ENCODE measurements at places on chromosomes 3 and 15.

DNA sequence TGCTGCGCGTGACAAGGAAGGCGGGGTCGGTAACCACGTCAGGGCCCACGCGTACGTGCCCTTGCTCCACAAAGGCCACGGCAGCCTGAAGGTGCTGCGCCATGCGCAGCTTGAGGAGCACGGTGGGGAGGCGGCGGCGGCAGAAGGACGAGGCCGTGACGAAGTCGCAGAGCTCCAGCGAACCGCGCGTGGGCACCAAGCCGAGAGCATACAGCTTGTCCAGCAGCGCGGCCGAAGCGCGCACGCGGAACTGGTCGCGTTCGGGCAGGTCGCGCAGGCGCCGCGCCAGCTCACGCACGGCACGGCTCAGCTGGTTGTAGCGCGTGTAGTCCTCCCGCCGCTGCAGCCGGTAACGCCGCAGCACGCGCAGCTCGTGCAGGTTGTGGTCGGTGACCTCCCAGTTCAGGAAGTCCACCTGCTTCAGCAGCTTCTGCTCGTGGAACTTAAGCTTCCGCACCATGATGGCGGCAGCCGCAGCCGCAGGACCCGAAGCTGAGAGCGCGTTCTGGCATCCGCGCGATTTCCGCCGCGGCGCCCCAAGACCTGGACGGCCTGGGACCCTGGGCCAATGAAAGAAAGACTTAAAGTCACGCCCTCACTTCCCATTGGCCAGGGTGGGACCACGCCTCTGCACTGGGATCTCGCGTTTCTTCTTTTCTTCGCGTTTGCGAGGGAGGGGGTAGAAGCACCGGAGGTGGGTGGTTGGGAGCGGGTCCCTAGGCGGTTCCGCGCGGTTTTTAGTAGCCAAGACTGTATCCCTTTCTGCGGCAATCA, at the start of gene IMP3:
Gene IMP3 (minus strand): TSS at position 516 of the 774 bp plus-strand sequence. CDS start 56 bp downstream, at position 460.
- DNase-seq: peak; percentile 90

GRCh38 chr3:185914911-185915629, 22.7 kb downstream of the TRA2B start:
- no peak for DNase-seq

DNA sequence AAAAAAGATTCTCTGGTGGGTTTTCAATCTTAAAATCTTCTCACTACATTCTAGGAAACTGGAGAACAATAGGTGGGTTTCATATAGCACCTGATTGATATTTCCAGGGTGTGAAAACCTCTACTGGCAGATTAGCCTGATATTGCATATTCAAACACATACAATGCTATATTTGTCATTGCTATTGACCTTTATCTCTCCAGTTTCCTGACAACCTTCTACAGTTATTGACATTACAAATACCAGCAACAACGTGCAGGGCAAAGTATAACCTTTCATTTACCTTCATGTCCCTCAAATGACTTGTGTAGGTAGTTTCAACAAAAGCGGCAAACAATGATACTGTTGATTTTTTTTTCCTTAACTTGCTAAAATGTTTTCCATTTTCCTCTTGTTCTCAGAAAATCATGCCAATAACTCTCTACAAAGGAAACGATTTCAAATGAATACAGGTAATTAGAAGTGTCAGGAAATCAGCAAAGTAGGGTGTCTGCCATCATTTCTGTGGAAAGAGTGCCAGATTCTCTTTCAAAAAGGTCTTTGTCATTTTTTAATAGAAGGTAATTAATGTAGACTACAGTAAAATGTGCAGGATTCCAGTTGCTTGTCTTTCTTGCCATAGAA, 72.6 kb upstream of the CDIN1 start:
- DNase-seq: no peak

GRCh38 chr3:36211652-36211999, 168.7 kb upstream of the STAC start:
- no peak for DNase-seq

- no peak for DNase-seq
These were observed 422.2 kb downstream of the GBE1 start for GRCh38 chr3:81339040-81339845.

- no peak for DNase-seq
These were observed 72.6 kb upstream of the RORA start for GRCh38 chr15:61301701-61302100.

DNA sequence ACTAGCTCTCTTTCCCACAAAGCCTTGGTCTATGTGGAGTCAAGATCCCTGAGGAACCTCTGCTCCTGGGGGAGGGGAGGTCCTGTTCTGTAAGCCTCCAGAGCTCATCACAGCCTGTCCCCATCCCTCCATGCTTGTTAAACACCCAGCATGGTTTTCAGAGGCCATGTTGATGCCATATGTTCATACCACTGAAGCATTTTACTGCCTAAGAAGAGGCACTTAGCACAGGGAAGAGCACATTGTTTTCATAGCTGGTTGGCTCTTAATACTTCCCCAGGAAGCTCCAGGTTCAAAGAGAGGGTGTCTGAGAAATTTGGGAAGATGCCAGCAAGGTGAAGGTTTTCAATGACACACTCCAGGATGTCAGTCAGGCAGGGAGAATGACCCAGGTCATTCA, 25.6 kb downstream of the CPNE4 start:
- no peak for DNase-seq

DNA sequence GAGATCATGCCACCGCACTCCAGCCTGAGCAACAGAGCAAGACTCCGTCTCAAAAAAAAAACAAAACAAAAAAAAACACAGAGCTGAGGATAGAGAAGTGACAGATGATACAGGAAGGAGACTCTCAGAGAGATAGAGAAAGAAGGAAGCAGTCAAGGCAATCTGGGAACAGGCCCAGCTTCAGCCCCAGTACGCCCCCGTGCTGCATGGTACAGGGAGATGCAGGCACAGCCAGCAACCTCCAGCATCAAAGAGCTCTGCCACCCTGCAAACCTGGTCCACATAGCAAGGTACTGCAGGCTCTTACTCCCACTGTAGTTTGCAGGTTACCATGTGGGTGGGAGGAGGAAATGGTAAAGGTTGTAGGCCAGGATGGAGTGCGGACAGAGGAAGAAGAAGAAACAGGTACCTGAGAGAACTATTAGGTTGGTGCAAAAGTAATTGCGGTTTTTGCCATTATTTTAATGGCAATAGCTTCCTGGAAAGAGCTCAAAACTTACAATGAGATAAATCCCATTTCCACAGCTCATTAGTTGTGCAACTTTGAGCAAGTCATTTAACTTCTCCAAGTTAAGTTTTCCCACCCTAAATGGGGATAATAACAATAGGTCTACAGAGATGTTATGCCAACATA, 253.0 kb downstream of the ARRDC4 start:
- no peak for DNase-seq

- DNase-seq: no peak
These were observed 1.6 kb upstream of the WDR82 start for GRCh38 chr3:52280050-52280461.

DNA sequence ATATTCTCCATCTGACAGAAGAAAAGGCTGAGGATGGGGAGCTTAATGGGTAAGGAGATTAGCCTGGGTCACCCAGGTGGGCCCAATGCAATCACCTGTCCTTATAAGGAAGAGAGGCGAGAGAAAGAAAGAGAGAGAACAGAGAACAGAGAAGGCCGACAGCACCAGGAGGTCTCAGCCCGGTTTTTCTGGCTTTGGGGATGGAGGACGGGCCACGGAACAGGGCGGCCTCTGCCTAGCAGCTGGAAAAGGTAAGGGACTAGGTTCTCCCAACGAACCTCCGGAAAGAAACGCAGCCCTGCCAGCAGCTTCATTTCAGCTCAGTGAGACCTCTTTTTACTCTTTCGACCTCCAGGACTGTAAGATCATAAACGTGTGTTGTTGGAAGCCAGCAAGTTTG, 196.0 kb upstream of the LYSMD4 start:
- DNase-seq: no peak

DNA sequence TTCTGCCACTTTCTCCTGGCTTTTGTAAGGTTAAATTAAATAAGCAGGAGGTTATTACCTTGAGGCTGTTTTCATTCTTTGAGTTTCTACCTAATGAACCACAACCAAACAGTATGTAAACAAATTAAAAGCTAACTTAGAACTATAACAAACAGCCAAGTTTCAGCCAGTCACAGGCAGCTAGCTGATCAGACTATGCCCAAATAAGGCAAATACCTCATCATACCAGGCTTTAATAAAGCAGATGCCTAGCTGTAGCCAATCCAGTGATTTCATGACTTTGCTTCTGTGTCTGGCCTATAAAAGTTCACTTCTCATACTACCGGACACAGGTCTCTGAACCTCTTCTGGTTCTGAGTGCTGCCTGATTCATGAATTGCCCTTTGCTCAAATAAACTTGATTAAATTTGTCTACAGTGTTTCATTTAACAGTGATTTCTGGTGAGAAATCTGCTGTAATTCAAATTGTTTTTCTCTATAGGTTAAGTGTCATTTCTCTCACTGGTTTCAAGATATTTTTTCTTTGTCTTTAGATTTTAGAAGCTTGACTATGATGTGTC, 24.2 kb downstream of the SH3GL3 start:
- DNase-seq: no peak

DNA sequence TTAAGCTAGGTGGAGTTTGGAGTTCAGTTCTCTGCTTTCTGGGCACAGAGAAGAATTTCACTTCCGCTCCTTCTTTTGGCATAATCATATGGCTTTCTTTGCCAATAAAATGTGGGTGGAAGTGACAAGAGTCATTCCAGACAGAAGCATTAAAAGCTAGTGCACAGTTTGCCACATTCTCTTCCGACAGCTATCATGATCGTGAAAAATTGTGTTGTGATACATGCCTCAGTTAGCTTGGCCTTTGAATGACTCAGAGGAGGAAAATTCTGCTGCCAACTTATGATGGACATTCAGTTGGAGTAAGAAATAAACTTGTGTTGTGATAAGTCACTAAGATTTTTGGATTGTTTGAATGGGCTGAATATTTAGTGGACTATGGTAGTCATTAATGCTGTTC, 291.7 kb upstream of the SATB1 start:
- DNase-seq: no peak

GRCh38 chr3:114799816-114800215, 347.3 kb downstream of the ZBTB20 start:
- DNase-seq: no peak

DNA sequence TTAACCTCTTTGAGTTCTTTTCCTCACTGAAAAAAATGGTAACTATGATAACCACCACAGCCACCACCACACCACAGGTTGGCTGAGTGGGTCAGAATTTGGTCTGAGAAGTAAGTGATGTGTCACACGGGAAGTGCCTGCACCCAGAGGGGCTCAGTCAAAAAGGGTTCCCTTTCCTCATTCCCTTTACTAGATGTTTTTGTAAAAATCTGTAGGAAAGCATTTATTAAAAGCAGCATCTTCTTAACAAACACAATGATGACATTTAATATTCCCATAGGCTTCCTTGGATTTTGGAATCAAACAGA, 23.2 kb downstream of the CFAP92 start:
- DNase-seq: no peak

GRCh38 chr15:67834581-67835296, 5.1 kb downstream of the RNU6-1 start:
- no peak for DNase-seq

DNA sequence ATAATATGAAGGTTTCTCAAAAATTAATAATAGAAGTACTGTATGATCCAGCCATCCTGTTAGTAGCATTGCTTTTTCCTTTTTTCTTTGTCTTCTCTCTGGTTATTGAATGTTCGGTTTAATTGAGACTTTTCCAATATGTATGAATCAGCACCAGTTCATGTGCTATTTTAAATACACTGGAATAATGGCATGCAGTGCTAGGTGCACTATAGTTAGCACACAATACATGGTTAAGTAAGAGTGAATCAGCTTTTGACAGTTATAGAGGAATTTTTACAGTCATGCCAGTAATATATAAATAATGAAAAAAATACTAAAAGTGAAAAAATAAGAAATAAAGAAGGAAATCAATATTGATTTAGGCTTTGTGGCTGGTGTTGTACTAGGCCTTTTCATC, 113.8 kb upstream of the STRIT1 start:
- no peak for DNase-seq

DNA sequence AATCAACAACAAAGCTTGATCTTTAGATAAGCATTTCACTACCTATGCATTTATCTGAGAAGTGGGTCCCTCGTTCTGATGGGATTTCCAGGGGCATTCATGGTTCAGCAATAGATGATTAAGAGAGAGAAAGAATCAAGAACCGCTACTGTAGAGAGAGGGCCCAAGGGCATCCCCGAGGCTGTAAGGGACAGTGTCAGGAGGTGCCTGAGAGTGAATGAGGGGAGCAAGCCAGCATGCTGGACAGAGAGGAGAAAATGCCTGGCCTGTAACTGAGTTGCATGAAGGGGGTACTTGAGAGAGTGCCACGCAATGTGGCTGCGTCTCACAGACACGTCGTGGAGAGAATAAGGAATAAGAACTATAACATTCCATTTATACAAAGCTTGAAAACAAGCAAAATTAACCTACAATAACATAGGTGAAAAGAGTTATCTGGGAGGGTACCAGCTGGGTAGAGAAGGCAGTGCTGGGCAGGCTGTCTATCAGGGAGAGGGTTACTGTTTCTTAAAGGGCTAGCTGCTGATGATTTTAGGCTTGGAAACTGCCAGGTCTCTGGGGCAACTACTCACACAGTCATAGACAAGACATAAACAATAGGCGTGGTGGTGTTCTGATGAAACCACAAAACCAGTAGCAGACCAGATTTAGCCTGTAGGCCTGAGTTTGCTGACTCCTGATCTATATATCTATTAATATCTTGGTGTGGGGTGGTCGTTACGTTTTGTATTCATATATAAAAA, 374.6 kb upstream of the CFAP20DC start:
- no peak for DNase-seq

- no peak for DNase-seq
These were observed 68.4 kb upstream of the MFGE8 start for GRCh38 chr15:88981244-88982215.

DNA sequence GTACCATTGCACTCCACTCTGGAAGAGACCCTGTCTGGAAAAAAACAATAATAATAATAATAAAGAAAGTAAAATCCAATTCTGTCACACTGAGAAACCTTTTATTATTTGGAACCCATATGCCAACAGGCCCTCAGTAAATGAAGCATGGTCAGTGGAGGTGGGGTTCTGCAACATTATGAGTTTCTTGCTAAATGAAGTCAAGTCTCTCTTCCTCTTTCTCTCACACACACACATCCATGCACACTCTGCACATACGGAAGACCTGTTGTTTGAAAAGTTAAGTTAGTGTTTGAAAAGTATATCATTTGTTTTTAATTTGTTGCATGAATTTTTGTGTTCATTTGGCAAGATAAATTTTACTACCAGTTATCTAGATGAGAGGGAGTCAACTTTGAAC, 27.8 kb downstream of the GAP43 start:
- no peak for DNase-seq

DNA sequence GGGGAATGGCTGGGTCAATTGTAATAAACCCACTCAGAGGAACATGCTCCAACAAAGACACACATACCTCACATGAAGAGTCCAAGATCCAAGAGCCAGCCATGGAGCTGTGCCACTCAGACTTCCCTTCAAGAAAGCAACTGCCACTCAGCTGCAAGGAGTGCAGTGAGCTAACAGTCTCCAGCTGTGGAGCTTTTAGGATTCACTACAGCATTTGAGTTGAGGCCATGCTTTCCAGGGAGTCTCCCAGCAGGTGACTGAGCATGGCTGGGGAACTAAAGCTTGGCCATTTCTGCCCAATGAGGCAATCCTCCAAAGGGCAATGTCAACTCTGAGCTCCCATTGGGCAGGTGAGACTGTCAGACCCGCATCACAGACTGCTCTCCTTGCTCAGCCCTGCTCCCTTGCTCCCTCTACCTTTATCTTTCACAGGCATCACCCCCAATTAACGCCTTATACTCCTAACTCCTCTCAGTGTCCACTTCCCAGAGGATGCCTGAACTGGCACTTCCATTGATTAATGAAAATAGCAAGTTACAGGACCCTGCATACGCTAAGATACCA, 165.3 kb upstream of the CTNNB1 start:
- DNase-seq: no peak

All from cerebellar nuclear complex (tissue), 1 donor.